ENCODE measurements at places on chromosomes 5 and 9.

DNA sequence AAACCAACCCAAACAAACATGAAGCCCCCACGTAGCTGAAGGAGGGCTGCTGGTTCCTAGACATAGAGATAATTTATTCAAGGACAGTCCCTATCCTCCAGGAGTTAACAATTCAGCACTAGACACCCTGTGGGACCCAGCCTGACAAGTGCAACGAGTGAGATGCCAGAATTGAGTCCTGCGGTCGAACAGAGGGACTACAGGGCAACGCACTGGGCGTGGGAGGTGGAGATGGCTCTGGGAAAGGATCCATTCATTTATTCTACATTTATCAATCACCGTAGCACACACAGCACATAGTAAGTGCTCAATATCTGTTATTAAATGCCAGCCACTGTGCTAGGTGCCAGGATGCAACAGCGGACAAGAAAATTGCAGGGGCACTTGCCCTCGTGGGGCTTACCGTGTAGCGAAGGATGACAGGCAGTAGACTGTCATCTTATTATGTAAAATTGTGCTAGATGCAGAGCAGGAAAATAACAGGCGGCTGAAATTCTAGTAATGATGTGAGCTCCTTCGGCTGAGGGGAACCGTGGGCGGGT lies 855 bp upstream of the ARHGAP26 start:
- no peak for DNase-seq
- H3K36me3 ChIP-seq: peaks cover 4% of the 10 kb centered on the region
- H3K27ac ChIP-seq: no peak overlapping the region

GRCh38 chr9:27625751-27626150 lies 52.5 kb upstream of the C9orf72 start:
- no peak for DNase-seq
- no peaks in the 10 kb centered on the region for H3K4me1 ChIP-seq
- H3K4me3 ChIP-seq: no peak overlapping the region
- no peak overlapping the region for H3K27ac ChIP-seq
- no peaks in the 10 kb centered on the region for H3K27me3 ChIP-seq

GRCh38 chr9:92715488-92716231 lies 45.7 kb upstream of the IPPK start:
- H3K4me1 ChIP-seq: no peaks in the 10 kb centered on the region
- DNase-seq: no peak
- no peaks in the 10 kb centered on the region for H3K27me3 ChIP-seq
- no peak overlapping the region for H3K4me3 ChIP-seq

GRCh38 chr5:141250576-141250975 lies 5.4 kb downstream of the PCDHB15 start:
- H3K4me3 ChIP-seq: no peak overlapping the region
- H3K27ac ChIP-seq: no peak overlapping the region
- no peaks in the 10 kb centered on the region for H3K4me1 ChIP-seq
- DNase-seq: no peak
- H3K27me3 ChIP-seq: no peaks in the 10 kb centered on the region
- no peaks in the 10 kb centered on the region for H3K36me3 ChIP-seq

GRCh38 chr5:73908395-73908794 lies 282.4 kb downstream of the ARHGEF28 start:
- H3K4me3 ChIP-seq: no peak overlapping the region
- H3K27me3 ChIP-seq: no peaks in the 10 kb centered on the region
- DNase-seq: no peak
- no peak overlapping the region for H3K27ac ChIP-seq
- H3K36me3 ChIP-seq: peaks cover 26% of the 10 kb centered on the region

All from SJSA1 (cell line).